ENCODE measurements at places on chromosomes 3 and 15.

- DNase-seq = peak; percentile 56
Measured at GRCh38 chr15:63381301-63382204, at the start of gene CA12. CA12 (minus strand) TSS chr15:63381846; CDS start chr15:63381720, 126 bp downstream.

DNA sequence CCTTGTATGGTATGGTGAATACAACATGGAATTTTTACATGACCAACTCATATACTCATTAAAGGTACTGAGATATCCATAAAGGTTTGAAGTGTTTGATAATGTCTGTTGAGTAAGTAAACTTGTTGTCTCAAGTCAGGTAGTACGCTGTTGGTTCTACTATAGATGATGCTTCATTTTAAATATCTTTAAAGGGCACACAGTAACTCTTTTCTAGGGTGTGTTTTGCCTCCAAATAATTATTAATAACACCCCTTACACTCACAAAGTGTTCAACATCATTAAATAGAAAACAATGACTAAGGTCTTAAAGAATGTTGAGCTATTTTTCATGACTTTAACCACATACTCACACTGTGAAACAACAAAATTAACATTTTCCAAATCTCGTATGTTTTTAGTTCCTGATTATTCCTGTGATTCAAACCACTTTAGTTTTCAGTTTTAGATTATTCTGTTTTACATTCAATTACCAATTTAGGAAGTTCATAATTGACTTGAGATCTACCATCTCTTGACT lies 220.0 kb upstream of the NANOGP8 start:
- DNase-seq = no peak

DNA sequence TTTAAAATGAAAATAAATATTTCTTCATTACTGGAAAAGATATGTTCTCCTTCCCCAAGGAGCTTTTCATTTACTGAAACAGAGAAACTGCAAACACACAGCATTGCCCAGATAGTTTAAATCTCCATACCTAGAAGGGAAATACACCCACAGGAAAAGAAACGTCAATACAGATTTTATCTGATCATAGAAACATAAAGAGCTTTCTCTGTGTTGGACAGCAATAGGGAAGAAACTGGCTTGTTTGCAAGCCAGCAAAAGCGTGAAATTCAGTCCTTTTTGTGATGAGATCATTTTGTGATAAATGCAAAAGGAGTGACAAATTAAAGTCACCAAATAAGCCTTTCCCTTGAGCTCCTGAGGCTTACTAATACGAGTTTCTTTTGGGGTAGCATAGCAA lies 398.0 kb downstream of the TIGIT start:
- DNase-seq = no peak

DNA sequence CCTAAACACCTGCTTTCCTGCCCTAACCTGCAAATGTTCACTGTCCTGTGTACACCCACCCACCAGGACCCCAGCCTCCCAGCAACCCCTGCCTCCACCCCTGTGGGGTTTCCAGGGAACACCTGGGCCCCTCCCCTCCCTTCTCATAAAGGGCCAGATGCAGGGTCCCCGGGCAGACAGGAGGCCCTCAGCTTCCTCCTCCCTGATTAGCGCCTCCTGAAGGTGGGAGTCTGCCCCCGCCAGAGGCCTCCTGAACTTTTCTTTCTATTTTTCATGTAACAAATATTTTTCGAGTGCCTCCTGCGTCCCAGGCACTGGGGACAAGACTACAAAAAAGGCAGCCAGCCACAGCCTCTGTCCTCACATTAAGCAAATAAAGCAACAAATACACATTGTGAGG lies 135.4 kb upstream of the LINGO1 start:
- DNase-seq = no peak

DNA sequence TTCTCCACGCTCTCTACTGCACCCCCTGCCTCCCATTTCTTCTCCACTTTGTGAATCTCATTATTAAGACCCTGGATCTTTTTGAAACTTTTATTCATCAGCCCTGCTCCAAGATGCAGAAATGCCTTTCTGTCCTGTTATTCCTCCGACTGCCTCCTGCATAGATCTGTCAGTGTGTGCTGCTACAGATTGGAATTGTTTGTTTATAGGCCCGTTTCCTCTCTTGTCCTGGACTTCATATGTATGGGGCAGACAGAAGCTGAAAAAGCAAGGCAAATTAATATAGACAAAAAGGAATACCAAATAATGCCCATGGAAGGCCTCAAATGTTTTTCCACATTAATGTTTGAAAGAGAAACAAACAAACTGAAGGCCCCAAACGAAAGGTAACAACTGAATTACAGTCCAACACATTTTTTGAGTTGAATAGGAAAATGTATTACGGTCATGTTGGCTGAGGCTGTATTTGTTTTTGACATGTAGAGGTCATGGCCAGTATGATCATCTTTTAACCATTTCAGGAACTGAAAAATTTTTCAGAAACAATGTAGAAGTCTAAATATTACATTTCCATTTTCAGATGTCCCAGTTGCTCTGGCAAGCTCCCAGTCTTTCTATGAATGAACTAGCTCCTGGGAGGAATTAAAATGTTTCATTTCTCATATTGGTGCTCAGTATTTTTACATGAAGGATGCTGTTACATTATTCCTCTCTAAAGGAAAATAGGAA lies 8.8 kb downstream of the CHST2 start:
- no peak for DNase-seq

DNA sequence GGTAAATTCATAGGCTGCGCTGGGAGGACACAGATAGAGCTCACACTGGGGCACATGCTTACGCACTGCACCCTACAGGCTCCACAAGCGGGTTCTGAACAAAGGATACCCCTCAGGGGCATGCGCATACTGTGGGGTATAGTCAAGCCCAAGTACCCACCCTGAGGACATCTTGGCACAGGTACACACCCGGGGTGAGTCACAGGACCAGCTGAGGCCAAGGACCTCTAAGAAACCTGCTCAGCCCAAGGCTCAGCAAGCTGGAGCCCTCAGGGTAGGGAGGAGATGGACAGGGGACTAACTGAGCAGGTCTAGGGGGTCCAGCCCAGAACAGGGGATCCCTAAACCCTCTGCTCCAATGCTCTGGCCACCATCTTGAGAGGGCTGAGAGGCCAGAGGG lies 3.3 kb downstream of the SHISA5 start:
- DNase-seq = no peak

GRCh38 chr3:40523781-40524180 lies 979 bp upstream of the ZNF621 start:
- no peak for DNase-seq

DNA sequence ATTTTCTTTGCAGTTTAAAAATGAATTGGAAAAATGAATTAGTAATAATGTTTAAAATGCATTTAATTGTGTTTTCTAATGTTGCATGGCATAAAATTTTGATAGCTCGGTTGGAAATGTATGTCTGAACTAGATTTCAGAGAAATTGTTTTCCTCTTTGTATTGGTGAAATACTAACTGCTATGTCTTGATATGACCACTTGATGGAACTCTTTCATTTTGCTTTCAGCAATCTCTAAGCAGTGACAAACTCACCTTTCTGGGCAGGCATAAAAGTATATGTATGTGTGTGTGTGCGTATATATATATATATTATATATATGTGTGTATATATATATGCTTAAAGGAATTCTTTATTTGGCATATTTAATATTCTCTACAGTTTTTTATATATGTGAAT lies 239.3 kb upstream of the ZNF717 start:
- peak; percentile 33 for DNase-seq

DNA sequence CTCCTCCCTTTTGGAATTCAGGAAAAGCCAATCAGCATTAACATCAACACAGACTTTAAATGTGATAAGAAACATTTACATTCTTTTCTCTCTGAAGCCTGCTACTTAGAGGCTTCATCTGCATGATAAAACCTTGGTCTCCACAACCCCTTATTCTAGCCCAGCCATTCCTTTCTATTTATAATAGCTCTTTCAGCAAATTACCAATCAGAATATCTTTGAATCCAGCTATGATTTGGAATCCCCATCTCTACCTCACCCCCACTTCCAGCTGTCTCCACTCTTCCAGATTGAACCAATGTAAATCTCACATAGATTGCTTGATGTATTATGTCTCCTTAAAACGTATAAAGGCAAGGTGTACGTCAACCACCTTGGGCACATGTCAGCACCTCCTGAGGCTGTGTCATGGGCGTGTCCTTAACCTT lies 139.7 kb downstream of the TUSC7 start:
- no peak for DNase-seq

GRCh38 chr3:71543371-71544016 lies 40.0 kb downstream of the FOXP1 start:
- DNase-seq = no peak

DNA sequence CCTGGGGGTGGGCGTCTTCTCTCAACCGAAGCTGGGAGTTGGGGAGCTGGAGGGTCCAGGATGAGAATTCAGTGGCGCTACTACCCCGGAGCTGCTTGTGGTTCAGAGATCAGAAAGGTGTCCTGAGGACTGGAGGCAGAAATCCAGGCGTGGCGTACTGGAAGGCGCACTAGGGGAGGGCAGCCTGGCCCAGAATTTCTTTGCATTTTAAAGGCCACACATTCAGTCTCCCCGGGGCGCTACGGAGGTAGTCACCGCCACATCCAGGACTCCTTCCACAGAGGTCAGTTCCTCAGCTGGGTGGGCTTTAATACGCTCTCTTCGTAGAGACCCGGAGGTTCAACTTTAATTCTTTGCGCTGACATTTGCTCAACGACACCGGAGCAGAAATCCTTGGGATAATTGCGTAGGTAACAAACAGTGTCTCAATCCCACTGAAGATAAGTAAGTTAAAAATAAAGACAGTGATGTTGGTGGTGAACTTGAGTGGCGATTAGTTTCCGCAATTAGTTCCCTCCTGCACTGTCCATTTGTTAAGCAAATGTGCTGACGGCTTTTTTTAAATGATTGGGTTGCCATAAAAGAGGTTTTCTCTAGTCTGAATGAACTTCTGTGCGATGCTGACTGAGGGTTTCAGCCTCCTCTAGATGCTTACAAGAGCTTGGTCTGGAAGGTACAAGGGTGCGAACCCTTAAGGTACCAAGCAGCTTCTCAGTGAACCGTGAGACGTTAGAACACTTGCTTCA lies 535 bp downstream of the MCTP2 start:
- DNase-seq = no peak

DNA sequence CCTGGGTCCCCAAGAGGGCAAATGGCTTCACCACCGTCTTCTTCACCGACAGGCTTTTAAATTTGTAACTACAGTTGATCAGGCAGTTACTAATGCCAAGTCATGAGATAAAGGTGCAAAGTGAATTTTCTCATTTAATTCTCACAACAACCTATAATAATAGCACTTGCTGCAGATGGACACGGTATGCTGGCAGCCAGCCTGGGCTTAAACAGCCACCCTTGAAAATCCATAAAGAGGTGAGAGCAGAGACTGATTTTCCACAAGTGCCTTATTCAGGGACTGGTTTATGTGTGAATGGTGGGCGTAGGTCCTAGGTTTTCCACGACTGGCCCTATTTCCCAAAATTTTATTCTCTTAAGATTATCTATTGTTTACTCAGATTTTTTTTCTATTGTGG lies 117.8 kb downstream of the RAB11A start:
- no peak for DNase-seq

All from fibroblast of mammary gland (primary cell).